ENCODE measurements at places on chromosomes 7 and 10. TPM values are rescaled to one million over a fixed set of nuclear protein-coding genes. Genes with fewer than 3 reads are reported as not detected.

- no peak for DNase-seq
Measured at GRCh38 chr10:69657430-69657829, 27.4 kb downstream of the FAM241B start.

DNA sequence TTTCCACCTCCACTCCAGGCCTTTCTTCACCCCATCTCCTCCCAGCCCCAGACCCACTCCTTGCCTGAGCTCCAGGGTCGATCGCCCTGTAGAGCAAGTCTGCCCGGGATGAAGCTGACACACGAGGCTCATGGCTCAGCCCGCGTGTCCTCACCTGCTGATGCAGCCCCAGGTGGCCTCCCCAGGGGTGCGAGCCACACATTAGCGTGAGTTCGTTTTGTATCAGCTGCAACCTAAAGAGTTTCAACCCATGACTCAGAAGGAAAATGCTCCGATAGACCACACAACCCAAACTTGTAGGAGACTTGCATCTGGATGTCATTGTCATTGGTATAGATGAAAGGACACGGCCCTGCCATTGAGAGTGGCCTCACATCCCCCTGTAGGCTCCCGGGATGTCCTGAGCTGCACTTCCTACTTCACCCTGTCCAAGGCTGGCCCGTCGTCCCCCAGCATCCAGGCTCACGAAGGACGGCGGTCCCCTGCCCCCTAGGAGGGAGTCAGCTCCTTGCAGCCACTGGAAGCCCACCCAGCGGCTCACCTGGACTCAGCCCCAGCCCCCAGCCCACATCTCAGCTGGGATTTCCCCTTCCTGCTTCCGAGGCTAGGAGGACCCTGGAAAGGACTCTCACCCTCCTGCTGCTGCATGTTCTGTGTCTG lies 97.7 kb downstream of the HTR5A start:
- DNase-seq = no peak

GRCh38 chr10:12348294-12348869 lies 965 bp upstream of the CAMK1D start:
- no peak for DNase-seq

DNA sequence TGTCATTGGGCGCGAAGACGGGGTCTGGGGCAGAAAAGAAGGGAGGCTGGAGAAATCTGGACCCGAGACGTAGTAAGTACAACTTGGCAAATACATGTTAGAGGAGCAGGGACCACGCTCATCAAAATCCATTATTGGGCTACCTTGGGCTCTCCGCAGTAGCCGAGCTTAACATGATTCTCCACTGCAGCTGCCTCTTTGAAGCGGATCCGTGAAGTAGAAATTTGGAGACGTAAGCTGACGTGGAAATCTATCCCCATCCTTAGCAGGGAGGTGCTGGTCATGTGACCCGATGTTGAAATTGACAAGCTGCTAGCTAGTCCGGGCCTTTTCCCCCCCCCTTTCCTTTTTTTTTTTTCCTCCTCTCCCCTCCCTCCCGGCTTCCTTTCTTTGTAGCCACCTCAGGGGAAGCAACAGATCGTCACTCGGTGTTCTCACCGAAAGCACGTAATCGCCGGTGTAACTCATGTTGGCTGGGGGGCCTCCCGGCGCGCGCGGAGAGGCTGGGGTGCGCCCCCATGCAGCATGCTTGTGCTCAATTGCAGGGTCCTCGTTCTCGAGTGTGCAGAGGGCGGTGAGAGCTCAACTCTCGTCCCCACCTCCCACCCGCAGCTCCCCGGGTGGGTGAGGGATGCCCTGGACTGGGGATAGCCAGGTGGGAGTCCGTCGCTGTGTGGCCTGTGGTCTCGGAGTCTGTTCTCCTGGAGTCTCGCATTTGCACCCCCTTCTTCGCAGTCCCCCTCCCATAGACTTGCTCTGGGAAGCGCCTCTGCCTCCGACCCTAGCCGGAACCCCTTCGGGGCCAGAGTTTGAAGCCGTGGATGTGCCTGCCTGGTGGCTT lies at the start of gene HOXA11:
HOXA11 (minus strand) TSS at position 220 of the 841 bp plus-strand sequence; CDS start at position 132, 88 bp downstream.
- no peak for DNase-seq

GRCh38 chr10:128307820-128308219 lies 181.6 kb upstream of the MKI67 start:
- DNase-seq = no peak

DNA sequence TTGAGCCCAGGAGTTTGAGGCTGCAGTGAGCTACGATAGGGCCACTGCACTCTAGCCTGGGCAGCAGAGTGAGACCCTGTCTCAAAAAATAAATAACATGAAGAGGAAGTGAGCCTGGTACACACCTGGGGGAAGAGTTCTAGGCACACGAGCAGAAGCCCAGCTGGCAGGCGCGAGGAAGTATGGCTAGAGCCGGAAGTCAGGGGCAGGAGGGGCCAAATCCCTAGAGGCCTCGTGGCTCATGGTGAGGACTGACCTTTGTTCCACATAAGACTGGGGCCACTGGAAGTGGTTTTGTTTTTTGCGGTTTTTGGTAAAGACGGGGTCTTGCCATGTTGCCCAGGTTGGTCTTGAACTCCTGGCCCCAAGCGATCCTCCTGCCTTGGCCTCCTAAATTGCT lies 117.6 kb downstream of the HIP1 start:
- no peak for DNase-seq

- no peak for DNase-seq
Measured at GRCh38 chr10:110512461-110513187, 14.9 kb downstream of the DUSP5 start.

NET1 gene
- 20.7 TPM for total RNA-seq

ZNF239 gene
- 0.13 TPM for total RNA-seq
